ENCODE measurements at places on chromosomes 5 and 9. TPM values are rescaled to one million over a fixed set of nuclear protein-coding genes. Genes with fewer than 3 reads are reported as not detected.

Gene PLAC8L1
- not detected for total RNA-seq

DNA sequence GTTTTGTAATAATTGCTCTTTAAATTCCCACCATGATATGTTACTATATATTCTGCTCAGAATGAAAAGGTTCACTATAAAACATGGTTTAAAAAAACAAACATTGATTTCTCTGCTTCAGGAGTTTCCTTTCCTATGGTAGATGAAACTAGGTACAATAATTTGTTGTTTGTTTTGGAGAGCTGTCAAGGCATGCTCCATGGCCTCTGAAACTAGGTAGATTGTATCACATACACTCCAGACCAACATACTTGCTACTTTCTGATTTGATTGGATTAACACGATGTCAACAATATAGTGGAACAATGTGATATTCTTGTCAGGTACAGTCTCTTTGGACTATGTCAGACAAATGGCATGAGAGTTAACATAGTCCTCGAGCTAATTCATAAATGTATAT, 452.7 kb upstream of the CDH9 start:
- no peak for DNase-seq

DNA sequence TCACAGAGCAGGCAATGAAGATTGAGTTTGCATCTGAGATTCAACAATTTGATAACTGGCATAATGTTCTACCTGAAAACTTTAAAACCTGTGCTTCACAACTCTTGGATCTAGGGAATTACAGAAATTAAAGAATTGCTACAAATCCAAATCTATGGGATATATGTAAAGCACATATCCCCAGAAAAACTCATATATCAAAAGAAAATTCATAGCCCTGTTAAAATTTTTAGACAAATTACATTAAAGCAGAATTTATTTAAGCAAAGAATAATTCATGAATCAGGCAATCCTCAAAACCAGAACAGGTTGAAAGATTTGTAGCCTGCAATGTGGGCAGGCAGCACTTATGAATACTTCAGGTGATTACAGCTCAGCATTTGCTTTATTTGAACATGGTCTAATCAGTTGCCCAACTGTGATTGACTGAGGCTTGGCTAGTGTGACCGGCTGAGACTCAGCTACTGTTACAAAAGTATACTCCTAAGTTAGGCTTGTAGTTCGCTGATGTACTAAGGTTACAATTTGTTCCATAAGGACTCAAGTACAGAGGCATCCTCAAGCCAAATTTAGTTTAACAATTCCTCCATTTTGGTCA, 10.3 kb upstream of the UBTD2 start:
- DNase-seq, result no peak

DNA sequence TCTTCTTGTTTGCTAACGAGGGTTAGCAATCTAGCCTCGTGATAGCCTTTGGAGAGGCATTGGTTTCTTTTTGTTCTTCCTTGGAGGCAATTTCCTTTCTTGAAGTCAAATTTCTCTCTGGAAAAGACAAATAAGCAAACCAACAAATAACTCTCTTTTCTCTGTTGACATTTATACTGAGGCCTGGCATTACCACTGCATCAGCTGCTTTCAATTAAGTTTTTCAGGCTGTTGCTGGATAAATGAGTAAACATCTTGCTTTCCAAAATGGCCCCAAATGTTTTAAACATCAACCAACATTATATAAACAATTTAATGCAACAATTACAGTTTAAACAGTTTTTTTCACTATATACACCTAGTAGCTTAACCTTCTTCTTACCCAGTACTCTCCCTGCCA, 264.4 kb downstream of the HTR1A start:
- no peak for DNase-seq

DNA sequence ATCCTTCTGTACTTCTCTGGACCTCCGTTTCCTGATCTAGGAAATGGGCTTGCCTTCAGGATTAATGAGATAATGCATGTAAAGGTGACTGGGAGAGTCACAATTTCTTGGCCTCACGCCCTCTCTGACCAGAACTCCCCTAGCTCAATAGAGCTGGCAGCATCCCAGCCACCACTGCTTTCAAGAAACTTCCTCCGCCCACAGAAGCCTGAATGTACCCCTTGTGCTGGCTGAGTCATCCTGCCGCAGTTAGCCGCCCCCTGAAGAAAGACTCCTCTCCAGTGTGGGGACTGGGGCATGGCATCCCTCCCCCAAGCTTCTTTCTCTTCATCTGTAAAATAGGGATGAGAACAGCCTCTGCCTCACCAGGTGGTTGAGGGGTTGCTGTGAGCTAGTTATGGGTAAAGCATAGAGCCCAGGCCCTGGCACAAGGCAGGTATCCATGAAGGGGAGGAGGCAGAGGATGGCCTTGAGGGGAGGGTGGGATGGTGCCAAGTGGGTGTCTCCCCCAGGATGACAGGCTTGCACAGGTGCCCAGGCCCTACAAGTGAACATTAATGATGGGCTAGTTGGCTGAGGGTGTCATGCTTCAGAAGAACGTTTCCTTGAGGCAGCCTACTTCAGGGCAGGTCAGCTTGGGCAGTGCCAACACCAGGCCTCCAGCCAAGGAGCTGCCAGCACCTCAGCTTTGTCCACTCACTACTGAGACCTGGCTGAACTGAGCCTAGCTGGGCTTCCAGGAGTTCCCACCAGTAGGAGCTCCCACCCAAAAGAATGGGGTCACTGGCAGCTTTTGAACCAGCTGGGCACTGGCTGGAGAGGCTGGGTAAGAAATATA, 3.4 kb downstream of the PDLIM4 start:
- DNase-seq, result peak; percentile 75

GRCh38 chr5:64775291-64775690, 6.6 kb downstream of the CWC27 start:
- no peak for DNase-seq

DNA sequence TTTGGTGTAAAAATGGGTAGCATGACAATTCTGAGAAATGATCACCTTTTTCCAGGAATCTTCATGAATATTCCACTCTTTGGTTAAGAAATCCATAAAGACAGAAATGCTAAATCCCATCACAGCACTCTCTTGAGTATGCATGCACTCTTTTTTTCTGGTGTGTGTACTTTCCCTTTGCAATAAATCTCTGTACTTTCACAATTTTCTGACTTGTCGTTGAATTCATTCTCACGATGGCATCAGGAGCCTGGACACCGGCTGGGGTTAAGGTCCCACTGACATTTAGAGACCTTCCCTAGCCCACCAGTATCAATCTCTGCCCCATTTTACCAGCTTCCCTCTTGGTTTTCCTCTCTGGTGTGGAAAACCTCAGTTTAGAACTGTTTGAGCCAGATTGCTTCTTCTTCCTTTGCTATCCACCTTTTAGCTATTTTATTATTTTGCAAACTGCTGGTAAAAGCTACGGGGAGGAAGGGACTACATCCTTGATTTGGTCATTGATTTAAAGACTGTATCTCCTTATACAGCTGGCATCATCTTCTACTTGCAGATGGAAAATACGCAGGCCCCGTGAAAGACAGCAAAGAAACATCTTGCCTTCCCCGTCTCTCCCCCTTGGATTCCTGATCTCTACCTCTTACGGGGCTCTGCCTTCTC, 59.9 kb upstream of the ZFR start:
- no peak for DNase-seq

GRCh38 chr9:126406075-126406667, 79.5 kb downstream of the MVB12B start:
- no peak for DNase-seq

GRCh38 chr5:90406466-90406865, 3.1 kb downstream of the CETN3 start:
- no peak for DNase-seq

DNA sequence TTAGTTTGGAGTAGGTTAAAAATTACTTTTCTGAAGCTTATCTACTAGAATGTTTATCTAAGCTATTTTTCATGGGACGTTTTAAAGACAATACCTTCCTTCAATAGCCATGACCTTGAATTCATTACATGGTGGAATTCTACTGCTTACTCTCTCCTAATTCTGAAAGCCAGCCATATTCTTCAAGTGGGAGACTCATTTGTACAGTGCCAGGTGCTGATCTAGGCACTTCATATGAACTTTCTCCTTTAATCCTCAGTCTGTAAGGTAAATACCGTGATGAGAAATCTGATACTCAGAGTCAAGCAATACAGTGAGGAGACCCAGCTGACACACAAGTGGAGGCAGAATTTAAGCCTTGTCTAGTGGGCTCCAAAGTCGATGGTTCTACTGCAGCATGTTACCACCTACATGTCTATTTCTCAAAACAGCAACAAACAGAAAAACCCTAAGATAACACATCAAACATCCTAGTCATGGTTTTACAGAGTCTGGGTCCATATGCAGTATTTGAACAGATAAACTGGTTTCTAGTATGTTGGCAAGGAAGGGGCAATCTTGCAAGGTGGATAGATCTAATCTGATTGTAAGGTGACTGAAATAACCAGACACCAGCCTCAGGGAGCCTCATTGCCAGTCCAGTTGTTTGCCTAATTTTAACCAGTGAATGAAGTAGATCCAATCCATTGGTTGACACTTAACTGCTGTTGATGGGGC, 243.7 kb downstream of the PIK3R1 start:
- no peak for DNase-seq

- DNase-seq, result peak; percentile 56
Observed at GRCh38 chr5:176837707-176838115, 27.4 kb downstream of the UNC5A start.

DNA sequence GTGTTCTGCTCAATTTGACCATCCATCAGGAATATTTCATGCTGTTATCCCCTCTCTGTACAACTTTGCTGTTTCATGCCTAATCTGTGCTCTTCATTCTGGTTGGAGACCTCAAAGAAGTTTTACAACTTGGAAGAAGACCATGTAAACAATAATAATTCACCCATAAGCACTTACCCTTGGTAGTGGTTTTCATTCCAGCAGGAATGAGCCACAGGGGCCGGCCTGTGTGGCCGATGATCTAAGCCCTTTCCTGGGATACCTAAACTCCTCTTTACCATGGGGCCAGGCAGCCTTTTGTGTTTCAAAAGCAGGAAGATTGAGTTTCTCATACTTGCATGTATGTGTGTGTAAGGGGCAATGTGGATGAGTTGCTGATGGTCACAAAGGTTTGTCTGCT, 165.0 kb downstream of the FGF1 start:
- DNase-seq, result no peak

DNA sequence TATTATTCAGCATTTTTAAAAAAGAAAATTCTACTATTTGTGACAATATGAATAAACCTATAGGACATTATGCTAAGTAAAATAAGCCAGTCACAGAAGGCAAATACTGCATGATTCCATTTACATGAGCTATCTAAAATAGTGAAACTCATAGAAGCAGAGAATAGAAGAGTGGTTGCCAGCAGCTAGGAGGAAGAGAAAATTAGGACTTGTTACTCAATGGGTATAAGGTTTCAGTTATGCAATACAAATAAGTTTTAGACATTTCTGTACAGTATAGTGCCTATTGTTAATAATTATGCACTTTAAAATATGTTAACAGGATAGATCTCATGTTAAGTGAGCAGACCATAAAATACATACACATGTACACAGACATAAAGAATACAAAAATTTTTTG, 73.8 kb upstream of the SPINK5 start:
- DNase-seq, result no peak

GRCh38 chr5:150848271-150848670, 1.9 kb downstream of the IRGM start:
- DNase-seq, result no peak
